ENCODE measurements at places on chromosomes 4 and X.

GRCh38 chr4:166724369-166724768 lies 509.9 kb downstream of the SPOCK3 start:
- DNase-seq: no peak

DNA sequence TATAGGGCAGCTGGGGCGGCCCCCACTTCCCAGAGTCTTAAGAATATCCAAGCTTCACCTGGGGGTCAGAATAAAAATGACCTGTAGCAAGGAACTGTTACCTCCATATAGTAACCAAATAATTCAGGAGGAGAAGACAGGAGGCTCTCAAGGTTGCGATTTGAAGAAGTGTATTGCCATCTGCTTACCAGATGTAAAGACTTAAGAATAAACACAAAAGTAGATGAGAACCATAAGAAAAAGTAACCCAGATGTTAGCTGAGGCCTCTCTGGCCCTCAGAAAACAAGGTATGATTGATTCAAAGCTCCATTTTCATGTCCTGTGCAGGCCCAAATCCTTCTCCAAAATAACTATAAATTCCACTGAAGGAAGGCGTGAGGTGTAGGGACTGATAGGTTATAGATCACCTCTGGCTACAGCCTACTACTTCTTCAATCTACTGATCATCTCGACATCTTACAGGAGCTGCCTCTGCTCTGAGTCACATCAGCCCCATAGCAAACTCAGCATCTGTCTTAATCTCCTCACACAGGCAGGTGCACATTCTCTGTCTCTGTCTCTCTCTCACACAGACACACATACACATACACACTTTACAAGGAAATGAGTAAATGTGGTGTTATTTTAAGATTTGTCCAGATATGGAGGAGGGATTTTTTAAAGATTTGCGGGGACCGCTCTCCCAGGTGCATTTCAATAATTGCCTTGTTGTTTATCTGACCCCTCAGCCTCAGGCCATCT lies 193.9 kb upstream of the EDNRA start:
- DNase-seq: no peak

DNA sequence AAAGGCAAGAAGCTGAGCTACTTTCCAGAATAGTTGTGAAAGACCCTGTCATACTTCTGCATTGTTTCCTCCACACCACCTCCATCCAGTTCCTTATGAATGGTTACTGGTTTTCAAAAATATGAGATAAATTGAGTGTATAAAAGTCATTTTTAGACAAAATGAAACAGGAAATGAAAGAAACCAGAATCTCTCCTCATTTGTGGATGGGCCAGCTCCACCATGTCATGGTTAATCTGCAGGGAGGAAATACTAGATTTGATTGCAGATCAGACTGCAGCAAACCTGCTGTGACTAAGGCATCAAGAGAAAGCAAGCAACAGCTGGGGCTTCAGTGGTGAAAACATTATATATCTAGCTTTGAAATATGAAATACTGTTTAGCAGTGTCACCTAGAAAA lies 23.8 kb downstream of the F9 start:
- no peak for DNase-seq

DNA sequence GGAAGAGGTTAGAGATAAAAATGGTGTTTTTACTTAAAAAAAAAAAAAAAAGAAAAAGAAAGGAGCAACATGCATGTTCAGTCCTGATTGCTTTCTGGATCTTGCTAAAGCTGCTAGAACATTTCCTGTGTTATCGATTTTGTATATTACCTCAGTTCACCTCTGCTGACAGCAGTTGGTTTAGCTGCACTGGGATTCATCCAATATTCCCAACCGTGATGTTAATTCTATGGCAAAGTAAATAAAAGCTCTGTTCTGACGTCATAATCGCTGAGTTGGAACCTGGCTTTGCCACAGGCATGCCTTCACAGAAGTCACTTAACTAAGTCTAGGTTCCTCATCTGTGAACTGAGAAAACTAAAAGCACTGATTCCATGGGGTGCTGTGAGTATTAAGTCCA lies 90.7 kb upstream of the SORBS2 start:
- DNase-seq: no peak

DNA sequence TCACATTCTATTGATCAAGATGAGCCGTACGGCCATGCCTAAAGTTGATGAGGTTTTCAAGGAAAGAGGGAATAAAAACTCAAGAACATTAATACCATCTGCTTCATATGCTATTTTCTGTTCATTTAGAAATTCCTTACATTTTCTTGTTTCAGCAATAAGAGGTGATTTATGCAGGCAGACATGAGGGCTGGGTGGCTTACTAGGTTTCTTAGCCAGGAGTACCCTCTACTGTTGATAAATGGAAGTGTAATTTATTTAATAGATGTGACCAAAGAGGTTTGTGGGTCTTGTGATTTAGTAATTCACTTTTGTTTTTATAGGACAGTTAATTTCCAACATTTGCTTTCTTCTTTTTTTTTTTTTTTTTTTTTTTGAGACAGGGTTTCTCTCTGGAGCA lies 6.4 kb upstream of the SMIM9 start:
- DNase-seq: peak; percentile 49

- no peak for DNase-seq
These were observed 148.2 kb downstream of the RASL11B start for GRCh38 chr4:53010318-53010717.

DNA sequence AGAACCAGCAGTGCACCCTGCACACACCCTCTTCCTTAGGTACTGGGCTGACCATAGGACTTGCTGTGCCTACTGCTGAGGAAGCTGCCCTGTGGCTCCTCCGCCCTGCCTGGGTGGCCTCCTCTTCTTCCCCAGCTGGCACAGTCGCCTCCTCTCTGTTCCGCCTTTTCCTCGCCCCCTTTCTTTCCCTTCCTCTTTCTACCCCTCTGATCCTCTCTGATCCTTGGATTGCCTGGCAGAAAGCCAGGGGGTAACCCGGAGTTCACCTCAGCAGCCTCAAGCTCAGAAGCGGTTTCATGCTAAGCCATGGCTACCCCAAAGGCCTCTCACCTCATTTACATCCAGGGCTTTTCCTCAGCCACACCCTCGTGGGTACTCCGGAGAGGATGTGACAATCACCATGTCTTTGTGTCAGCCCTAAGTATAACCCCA lies 136.2 kb downstream of the SMIM20 start:
- DNase-seq: no peak

DNA sequence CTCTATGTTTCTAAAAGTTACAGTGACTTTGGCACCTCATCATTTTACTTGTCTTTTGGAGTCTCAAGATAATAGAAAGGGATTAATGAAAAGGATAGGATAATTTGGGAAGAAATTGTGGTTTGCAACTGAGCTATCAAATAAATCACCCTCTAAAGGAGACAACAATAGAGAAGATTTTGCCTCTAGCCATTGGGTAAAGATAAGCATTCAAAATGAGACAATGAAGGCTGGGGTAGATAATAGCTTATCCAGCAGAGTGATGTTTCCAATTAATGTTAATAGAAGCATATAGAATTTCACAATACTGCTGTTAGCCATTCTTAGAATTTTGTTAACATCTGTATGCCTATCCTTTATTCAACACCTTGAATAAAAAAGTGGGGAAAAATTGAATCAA lies 1177.6 kb downstream of the ADGRL3 start:
- DNase-seq: peak; percentile 89

- no peak for DNase-seq
These were observed 1.7 kb downstream of the SEC31A start for GRCh38 chr4:82889287-82889686.

DNA sequence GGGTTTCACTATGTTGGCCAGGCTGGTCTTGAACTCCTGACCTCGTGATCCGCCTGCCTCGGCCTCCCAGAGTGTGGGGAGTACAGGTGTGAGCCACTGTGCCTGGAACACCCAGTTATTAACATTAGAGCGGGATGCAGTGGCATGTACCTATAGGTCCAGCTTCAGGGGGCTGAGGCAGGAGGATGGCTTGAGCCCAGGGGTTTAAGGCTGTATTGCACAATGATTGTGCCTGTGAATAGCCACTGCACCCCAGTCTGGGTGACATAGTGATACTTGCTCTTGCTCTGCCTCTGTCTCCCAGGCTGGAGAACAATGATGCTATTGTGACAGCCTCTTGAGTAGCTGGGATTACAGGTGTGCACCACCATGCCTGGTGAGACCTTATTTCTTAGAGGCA lies 39.8 kb downstream of the FAM193A start:
- no peak for DNase-seq

GRCh38 chrX:9897761-9898161 lies 69.4 kb upstream of the CLDN34 start:
- no peak for DNase-seq

DNA sequence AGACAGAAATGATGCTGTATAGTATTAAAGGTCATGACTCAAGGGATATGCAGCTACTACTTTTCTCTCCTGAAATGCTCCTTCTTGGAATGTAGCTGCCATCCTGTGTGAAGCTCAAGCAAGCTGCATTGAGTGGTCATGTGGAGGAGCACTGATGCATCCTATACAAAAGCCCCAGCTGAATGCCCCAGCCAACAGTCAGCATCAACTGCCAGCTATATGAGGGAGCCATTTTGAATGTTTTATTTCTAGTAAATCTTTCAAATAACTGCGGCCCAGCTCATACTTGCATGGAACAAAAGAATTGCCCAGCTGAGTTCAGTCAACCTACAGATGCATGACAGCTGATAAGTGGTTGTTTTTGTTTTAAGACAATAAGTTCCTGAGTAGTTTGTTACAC lies 165.0 kb upstream of the GEMIN8 start:
- no peak for DNase-seq

DNA sequence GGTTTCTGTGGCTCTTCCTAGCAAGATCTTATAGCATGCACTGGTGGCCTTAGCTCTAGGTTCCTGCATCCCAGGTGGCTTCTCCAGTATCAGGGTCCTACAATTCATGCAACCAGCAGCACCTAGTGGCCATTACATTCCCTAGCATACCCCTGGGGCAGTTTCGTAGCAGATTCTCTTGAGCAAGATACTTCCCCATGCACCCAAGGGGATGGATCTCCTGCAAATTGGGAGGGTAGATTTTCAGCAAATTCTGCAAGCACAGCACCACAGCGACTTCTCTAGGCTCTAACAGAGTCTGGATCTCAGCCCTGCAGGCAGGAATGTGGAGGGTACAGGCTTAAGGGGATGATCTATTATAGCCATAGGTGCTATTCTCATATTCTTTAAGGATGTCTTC lies 13.1 kb upstream of the SLC9B1 start:
- DNase-seq: peak; percentile 30

DNA sequence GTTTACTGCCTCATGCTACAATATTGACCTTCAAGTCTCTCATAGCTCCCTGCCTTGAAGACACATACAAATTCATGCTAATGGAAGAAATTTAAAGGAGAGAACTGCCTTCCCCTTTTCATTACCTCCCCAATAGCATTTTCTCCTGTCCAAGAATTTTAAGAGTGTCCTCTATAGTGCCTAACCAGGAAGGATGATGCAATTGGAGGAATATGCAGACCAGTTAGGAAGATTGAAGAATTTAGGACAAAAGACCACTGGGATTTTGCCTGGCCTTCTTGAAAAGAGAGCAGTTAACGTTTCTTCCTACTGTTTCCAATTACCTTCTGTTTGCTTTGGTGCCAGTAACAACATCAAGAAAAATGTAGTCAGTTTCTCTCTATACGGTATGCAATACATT lies 443.9 kb downstream of the INPP4B start:
- no peak for DNase-seq

DNA sequence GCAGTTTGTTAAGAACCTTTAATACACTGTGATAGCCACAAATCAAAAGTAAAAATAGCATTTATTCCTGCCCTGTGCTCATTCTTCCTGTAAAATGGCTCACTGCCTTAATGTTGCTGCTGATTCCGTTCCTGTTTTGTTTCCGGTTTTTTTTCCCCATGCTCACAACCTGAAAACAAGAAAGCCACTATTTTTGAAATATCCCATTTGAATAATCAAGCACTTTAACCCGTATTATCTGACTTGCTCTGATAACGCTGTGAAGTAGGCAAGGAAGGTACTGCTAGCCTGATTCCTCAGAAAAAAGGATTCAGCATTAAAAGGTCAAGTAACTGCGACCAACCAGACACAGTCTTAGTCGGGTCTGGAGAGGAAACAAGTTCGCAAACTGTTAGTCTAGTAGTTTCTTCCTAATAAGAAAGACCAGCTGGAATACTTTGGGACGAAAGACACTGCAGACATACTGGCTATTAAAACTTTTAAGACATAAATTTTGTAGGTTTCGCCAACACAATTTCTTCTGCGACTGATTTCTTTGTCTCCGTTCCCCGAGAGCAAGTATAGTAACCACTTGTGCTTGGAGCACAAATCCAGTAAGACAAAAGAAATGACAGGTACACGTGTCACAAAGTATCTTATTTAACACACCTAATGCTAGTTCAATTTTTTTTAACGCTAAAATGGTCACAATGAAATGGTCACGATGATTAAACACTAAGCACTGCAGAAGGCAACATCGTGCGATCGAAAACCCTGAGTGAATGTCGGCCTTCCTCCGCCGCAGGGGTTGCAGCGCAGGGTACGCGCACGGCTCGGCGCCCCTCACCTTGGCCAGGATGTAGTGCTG lies 802 bp downstream of the COX18 start:
- peak; percentile 41 for DNase-seq

DNA sequence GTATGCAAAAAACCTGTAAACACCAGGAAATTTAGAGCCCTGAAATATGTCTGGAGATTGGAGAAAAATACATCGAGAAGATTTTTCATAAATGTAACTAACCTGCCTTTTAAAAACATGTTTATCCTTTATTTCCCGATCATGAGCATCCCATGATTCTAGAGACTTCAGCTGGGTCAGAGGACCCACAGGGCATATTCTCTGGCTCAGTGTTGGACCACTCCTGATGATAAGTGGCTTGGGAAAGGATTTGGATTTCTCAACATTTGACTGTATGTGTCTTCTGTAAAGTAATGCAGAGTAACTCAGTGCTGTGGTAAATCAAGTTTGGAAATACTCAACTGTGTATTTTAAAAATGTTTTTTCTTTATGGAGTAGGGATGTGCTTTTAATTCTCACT lies 40.0 kb upstream of the ANK2 start:
- no peak for DNase-seq

- DNase-seq: no peak
These were observed 213.8 kb upstream of the RADX start for GRCh38 chrX:106397788-106398538.

DNA sequence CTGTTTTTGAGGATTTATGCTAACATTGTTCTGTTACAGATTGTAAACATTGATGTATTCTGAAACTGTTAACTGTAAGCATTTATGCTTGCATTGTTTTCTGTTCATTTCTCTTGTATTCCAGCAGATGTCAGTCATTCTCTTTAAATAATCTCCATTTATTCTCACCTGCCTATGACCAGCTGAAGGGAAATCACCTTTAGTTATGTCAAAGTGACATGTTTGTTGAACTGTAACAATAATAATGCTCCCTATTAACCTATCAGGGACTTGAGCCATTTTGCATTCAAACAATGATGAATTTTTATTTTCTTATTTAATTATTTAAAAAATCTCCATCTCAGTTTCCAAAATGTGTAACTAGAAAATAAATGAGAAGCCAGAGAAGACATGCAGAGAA lies 58.0 kb downstream of the SPCS3 start:
- peak; percentile 4 for DNase-seq

Data from NCI-H146 (cell line).